RWPE2 (cell line): ENCODE measurements at places on chromosomes 2 and 18.

DNA sequence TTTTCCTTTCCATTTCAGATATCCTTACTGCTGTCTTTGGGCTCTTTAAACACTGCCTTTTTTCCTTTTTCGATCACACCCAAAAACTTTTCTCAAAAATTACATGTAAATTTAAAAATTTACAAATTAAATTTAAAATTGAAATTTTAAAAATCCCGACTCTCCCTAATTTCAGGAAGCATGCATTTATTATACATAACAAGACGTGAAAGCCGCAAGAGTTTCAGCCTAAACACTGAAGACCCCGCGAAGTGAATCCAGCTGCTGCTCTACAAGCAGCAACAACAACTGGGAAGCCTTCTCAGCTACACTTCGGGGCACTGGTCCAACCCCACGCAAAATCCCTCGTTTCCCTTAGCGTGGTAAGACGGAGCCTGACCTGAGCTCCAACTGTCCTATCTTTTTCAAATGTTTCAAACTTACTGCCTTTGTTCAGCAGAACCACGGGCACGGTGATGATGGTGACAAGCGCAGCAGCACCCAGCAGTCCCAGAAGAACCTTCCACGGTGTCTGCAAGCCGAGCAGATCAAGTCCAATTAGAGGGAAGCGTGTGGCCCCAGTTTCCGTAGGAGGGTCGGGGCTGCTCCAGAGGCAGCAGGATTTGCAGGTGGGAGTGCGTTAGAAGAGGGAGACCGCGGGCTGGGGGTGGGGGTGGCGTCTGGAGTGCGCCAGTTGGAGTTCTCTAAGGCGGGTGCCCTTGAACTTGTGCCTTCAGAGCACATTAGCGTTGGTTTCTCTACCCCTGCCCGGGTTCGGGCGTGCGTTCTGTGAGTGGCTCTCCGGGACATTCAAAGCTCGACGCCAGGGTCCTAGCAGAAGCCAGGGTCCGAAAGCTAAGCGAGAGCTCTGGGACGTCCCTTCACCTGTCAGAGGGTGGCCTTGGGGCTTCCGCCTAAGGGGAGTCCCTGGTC is 783 bp downstream of the DPP4 start:
- DNase-seq, result no peak

DNA sequence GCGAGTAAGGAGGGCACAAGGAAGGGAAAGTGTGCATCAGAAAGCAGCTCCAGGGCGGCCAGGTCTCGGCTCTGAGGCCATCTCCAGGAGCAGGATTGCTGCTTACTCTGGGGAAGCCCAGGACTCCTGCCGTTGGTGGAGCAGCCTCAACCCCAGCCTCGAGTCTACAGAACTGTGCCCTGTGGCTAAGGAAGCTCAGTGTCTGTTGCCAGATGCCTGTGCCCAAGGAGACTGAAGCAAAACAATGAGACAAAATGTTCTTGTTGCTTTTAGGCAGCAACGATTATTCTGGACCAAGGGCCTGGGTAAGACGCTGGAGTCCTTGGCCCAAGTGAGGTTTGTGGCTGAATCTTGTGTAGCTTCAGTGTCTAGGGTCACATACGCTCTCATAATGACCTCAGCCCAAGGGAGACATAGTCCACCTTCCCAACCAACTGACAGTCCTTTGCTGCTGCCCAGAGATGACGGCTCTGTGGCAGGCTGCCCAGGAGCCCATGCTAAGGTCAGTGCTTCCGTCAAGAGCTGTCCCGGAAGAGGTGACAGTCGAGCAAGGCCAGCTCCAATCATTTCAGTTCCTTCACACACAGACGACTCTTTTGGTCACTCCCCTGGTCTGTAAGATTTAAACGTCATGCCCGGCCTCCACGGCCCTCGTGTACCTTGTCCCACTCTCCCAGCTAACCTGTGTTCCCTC is 223.8 kb downstream of the TTC32 start:
- no peak for DNase-seq

- no peak for DNase-seq
Observed at GRCh38 chr18:8218197-8218596, 391.0 kb upstream of the RAB12 start.

DNA sequence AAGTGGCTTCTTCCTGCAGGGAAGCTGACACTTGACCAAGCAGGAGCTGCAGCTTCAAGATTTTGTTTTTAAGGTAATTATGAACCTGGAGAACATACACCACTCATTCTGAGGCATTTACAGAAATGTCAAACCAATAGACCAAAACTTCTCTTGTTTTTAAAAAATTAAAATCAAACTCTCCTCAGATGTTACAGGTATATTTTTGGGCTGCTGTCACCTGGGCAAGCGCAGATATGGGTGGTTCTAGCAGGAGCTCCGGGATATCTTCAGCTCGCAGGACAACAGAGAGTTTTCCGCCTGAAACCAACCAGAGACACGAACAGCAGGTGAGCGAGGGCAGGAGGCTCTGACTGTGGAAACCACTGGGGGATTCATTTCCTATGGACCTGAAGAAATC is 4.1 kb downstream of the LCT start:
- no peak for DNase-seq
